Right kidney (tissue), 9 donors: ENCODE measurements at places on chromosomes 7 and 10.

DNA sequence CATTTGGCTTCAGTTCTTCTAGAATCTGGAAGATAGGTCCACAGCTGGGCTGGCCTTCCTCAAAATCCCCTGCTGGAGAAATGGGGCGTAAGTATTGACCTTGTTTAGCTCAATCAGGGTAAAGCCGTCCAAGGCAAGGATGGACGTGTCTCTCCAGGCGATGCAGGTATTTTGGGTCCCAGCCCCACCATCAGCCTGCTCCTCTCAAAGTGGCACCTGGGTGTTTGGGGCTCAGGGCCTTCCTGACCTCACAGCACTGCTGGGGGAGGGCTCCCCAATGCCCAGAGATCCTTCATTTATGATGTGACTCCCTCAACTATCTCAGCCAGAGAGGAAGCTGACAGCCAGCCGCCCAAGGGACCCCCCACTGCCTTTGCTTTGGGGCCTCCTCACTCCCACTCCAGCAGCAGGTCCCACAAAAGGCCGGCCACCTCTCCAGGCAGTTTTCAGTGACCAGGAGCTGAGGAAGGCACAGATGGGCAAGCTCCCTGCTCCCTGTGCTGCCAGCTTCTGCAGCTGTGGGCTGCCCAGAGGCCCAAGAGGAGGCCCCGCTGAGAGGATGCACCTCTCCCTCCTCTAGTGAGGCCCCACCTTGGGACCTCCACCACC is 140.0 kb upstream of the TCERG1L start:
- no peak for DNase-seq

DNA sequence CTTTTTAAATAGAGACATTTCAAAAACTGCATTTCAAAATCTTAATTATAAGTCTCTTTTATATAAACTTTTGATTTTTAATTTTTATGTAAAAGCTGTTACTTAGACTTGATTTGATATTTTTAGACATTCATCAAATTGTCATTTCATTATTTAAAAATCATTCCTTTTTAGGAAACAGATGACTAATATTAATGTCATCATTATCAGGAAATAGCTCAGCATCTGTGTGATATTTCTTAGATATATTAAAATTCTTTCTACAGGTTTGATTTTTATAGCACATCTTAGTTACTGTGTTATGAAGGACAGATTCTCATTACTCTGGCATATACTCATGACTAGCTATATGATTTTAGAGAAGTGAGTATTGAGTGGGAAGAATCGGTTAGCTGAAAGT is 17.2 kb downstream of the RUNDC3B start:
- no peak for DNase-seq

DNA sequence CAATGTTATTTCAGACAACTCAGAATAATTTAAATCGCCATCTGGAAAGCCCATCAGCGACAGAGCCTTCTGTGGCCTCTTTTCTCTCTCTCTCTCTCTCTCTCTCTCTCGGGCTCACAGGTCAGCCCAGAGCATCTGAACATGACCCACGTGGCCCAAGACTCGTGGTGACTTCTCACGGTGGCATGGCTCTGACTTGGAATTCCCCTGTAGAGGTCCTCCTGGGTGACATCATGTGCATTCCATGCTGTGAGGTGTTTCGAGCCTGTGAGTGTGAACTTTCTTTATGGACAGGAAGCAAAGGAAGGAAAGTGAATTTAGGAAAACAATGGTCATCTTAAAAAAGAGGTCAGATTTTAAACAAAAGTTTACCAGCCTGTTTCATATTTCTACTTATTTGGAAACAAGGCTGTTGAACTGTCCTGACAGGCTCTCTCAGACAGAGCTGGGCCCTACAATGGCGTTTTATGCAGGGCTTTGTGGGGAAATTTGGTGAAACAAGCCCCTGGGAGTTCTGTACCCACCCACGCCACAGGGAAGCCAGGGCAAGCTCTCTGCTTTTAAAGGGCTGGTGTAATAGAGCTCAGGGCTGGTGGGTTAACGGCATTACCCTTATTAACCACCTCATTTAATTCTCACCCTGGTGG is 359.7 kb upstream of the ZNF32 start:
- no peak for DNase-seq

- DNase-seq: no peak
These were observed 361.8 kb downstream of the MAGI2 start for GRCh38 chr7:79091661-79092060.

DNA sequence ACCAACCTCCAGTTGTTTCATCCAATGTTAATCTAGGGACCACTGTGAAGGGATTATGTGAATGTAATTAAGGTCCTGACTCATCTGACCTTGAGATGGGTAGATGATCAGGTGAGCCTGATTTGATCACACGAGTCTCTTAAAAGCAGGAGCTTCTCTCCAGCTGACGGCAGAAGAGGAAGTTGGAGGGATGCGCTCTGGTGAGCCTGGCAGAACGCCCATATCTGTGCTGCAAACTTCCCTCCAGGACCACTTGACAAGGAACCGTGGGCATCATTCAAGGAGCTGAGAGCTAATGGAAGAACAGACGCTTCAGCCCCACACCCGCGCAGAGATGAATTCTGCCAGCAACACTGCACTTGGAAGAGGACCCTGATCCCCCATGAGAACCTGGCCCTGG is 642.4 kb downstream of the TNS3 start:
- DNase-seq: no peak

DNA sequence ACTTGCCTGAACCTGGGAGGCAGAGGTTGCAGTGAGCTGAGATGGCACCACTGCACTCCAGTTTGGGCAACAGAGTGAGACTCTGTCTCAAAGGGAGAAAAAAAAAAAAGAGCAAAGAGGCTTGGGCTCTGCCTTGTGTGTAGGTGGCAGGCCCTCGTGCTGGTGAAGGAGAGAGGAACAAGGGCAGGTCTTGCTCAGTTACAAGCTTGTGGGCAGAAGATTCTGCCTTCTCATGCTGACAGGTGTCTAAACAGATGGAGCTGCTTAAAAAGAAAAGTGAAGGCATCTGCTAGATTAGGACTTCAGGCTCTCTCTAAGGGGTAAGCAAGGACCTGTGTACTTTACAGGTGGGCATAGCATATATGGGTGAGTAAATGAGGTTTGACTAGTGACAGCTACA is 65.5 kb upstream of the TRIM8 start:
- DNase-seq: no peak

DNA sequence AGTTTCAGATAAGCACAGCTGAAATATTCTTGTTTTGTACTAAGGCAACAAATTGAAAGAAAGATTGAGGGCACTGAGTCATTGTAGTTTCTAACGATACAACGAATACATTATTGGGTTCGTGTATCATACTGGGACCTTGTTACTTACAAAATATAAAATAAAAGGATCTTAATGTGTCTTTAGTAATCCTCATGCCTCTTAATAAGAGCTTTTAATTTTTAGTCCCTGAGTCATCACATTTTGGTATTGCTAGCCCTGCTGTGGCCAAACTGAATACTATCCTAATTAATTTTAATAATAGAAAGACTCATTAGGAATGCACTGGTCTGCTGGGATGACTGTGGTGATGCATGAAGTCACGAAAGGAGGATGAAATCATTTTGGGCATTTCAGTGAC is 309.7 kb downstream of the EXOC4 start:
- DNase-seq: no peak
